GM23338 (cell line): ENCODE measurements at places on chromosomes 5 and 9. TPM values are rescaled to one million over a fixed set of nuclear protein-coding genes. Genes with fewer than 3 reads are reported as not detected.

- no peak for DNase-seq
Measured at GRCh38 chr5:67297376-67297775, 100.8 kb upstream of the CD180 start.

DNA sequence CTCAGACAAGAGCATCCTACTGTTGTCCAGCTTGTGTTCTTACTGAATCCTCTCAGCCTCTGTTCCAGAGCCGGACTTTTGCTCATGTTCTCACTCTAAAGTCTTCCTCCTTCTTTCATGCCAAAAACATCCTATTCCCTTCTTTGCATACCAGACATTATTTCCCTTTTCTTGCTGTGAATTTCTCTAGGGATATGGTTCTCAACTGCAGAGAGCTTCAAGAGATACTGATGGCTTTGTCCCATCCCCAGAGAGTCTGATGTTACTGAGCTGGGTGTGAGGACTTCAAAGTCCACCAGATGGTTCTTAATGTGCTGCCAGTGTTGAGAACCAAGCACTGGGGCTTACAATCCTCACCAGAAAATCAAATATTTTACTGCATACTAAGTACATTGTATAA is 98.6 kb upstream of the FER start:
- no peak for DNase-seq

GRCh38 chr5:103456476-103456875 is 106.1 kb downstream of the NUDT12 start:
- DNase-seq: no peak

GRCh38 chr5:141811287-141812155 is 66.7 kb downstream of the PCDH1 start:
- peak; percentile 95 for DNase-seq

GRCh38 chr9:75200892-75201470 is 112.7 kb downstream of the OSTF1 start:
- DNase-seq: peak; percentile 86

- DNase-seq: no peak
Measured at GRCh38 chr5:138829341-138829740, 45.8 kb downstream of the LRRTM2 start.

DNA sequence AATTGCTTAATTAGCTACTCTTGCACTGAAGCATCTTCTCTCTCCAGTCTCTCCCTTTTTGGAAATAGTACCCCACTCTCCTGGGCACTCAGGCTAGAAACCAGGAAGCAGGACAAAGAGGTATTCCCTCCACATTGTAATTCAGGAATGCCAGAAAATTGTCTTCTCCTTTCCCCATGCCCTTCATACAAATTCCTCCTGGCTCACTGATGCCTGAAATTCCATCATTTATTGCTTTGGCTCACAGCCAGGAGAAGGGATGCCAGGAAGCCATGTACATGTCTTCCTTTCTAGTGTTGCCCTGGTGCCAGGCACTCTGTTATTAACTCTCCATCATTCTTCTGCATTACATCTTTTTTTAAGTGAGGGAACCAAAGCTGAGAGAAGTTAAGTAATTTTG is 716.5 kb upstream of the C9orf72 start:
- DNase-seq: peak; percentile 62

GRCh38 chr5:116847960-116848359 is 273.3 kb upstream of the SEMA6A start:
- no peak for DNase-seq

GRCh38 chr9:107969141-107969540 is 479.6 kb upstream of the KLF4 start:
- no peak for DNase-seq

DNA sequence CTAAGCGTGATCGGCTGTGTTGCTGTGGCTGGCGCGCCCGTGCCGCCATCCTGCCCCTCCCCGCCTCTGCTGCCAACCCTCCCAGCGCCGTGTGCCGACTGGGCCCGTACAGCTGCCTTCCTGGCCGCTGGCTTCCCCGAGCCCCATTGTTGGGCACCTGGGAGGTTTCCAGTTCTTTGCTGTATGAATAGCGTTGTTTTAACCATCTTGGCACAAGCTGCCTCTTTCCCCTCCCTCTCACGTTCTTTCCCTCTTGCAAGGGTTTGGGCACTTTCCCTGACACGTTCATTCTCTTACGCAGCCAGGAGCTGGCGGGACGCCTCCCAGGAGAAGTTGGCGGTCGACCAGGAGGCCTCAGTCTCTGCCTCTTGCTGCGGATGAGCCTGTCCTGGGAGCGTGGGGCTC is 43.1 kb upstream of the RXRA start:
- no peak for DNase-seq

UNC5A gene
- total RNA-seq: 3.9 and 7.3 TPM in 2 replicates

ADGRD2 gene
- total RNA-seq: 0.45 TPM in 1 of 2 replicates, not detected in the other

DMGDH gene
- total RNA-seq: 0.52 TPM in 1 of 2 replicates, not detected in the other
